G401 (cell line): ENCODE measurements at places on chromosomes 5 and 9. TPM values are rescaled to one million over a fixed set of nuclear protein-coding genes. Genes with fewer than 3 reads are reported as not detected.

DNA sequence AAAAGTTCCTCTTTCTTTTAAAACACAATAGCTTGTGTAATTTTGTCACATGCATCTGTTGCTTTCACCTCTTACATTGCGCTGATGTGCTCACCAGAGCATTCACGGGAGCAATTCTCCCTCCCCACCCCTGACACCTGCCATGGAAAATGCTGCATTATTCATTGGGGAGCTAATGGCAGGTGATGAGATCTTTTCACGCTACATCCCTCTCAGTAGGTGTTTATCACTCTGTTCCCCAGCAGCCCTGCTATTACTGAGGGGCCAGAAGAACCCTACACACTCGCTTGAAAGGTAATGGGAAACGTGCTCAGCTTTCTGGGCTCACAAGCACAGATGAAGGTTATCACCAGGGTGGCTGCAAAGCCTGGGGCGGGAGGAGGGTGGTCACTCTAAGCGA lies 398.0 kb downstream of the PSAT1 start:
- no peak for DNase-seq

- DNase-seq, result no peak
Measured at GRCh38 chr9:35681341-35682002, 7.7 kb downstream of the CA9 start.

SPEF2 gene
- 1.1 and 4.9 TPM in 2 replicates for total RNA-seq

ZNF169 gene
- 1.0 and 1.5 TPM in 2 replicates for total RNA-seq

IFNA6 gene
- not detected in 2 replicates for total RNA-seq

PAM gene
- 1.2 TPM in 1 of 2 replicates, not detected in the other for total RNA-seq

DNA sequence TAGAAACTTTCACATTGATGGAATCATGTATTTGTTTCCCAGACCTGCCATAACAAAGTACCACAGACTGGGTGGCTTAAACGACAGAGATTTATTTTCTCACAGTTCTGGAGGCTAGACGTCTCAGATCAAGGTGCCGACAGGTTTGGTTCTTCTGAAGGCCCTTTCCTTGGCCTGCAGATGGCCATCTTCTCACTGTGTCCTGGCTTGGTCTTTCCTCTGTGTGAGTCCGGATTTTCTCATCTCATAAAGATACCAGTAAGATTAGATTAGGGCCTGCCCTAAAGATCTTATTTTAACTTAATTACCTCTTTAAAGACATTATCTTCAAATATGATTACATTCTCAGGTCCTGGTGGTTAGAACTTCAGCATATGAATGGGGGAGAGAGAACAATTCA lies 5.8 kb downstream of the USP20 start:
- DNase-seq, result peak; percentile 67

- DNase-seq, result peak; percentile 20
Measured at GRCh38 chr5:15499528-15500324, at the start of gene FBXL7. FBXL7 (plus strand) TSS chr5:15500180.

DNA sequence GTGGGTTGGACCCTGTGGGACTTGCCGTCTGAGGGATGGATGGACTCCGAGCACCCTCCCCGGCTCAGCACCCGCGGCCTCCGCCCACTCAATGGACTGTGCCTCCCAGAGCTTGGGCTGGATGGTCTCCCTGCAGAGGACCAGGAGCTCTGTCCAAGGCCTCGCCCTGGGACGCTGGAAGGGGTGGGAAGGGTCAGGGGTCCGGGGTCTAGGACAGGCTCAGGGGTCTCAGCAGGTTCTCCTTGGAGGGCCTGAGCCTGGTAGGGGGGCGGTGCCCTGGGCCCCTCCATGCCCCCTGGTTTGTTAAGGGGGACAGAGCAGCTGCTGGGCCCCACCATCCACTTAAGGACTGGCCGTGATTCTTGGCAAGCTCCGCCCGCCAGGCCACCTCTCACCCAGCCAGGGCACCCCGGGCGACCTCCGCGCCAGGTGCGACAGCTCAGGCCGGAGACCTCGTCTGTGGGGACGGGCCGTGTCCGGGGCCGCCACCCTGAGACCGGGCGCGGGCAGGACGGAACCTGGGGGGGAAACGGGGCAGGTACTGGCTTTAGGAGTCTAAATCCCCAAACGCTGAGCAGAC lies 29.2 kb downstream of the EXOC3 start:
- DNase-seq, result peak; percentile 6

DNA sequence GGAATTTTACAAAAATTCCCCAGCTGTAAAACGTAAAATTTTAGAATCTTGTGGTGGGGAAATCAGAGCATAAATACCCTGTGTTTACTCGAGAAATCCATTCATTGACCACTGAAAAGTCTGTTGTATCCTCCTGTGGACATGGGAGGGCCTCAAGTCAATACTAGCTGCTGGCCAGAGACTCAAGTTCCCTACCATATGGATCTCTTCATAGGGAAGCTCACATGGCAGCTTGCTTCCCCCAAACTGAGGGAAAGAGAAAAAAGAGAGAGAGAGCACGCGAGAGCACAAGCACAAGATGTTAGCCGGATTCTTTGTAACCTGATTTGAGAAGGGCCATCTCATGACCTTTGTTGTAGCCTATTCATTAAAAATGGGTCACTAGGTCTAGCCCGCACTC lies 591.9 kb downstream of the LRRC70 start:
- DNase-seq, result no peak

DNA sequence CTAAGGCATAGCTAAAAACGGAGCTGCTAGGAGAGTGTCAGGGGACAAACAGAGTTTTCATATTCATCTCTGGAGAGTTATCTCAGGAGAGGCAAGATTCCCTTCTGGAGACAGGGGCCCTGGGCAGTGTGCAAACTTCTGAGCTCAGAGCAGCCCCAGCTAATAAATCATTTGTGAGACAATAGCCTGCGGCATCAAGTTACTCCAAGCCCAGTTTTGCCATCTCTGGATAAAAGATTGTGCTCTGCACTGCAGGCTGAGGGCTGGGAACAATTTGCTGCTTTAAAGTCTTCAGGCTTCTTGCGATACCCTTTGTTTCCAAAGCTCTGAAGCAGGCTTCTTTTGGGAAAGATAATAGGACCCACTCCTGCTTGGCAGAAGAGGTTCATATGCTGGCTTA lies 164.3 kb upstream of the BRINP1 start:
- DNase-seq, result no peak

IL33 gene
- not detected in 2 replicates for total RNA-seq

- no peak for DNase-seq
Measured at GRCh38 chr5:97127727-97128126, 14.7 kb downstream of the LIX1 start.

ADAMTS12 gene
- not detected in 2 replicates for total RNA-seq

DNA sequence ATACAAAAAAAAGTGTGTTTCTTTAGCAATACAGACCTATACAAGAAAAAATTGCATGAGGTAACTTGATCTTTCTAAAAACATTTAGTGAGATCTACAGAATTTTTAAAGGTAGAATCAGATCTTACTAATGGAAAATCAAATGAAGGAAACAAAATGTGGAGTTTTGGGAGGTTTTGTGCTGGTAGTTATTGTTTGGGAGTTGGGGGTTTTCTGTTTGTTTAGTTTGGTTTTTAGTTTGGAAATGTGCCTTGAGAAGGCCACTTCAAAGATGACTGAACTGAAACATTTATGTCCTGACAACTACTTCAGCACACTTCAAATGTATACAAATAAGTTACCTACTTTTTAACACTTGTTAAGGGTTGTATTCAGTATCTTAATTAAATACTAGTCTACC lies 280.1 kb downstream of the NR2F1-AS1 start:
- no peak for DNase-seq

CAVIN4 gene
- 0.49 and 0.68 TPM in 2 replicates for total RNA-seq

DNA sequence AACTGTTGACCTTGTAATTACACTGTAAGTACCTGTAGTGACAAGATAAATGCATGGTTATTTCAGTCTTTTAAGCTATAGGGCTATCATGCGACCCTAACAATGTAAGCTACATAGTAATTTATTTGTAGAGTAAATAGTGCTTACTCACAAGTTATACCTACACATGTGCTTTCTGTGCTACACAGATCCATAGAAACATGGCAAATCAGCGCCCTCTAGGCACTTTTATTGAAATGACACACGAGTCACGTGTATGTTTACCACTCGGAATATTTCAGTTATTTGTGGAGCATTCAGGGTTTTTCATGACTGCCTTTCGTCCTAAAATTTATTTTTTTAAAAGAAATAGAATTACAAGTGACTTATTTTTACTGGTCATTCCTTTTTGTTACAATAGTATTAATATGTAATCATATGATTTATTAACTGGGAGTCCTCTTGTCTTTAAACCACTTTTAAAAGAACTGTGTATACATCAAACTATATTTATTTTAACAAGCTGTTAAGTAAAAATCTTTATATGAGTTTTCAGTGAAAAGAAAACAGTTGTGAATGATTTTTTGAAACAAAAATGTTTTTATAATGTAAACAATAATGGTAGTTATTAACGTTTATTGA lies 1242.3 kb upstream of the WWC1 start:
- DNase-seq, result peak; percentile 64

NEUROG1 gene
- total RNA-seq, result not detected in 2 replicates

STPG3 gene
- total RNA-seq, result not detected in 2 replicates

DNA sequence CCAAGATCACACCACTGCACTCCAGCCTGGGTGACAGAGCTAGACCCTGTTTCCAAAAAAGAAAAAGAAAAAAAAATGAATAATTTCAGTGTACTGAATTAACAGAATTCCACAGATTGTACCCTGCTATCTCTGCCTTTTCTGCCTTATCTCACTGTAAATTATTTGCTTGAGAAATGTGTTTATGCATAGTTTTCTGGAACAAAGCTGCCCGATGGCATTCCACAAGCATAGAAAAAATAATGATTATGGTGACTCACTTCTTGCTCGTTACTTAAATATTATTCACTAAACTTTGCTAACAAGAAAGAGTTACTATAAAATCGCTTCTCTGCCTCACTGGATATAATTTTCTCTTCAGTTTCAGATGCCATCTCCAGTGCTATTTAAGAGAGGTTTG lies 88.7 kb upstream of the FAM169A start:
- no peak for DNase-seq

DNA sequence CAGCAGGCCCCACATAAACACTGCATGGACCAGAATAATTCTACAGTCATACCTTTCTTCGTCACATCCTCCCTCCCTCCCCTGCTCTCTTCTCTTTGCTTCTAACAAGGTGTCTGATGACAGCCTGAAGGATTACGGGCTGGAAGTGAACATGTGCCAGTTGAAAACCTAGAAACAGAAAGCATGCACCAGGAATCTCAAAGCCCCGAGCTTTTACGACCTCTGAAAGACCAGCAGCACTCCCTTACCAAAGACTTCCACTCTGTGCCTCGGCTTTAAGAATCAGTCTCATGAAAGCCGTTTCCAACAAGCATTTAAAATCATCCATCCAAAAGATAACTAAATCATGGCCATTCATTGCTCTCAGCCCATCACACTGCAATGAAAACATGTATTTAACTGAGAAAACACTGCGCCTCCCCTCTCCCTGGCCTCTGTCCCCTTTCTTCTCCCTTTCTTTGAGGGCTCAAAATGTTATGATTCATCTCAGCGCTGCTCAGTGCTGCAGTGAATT lies 21.3 kb downstream of the MSX2 start:
- DNase-seq, result no peak

GRCh38 chr9:84716217-84716616 lies 46.7 kb downstream of the NTRK2 start:
- DNase-seq, result no peak

DNA sequence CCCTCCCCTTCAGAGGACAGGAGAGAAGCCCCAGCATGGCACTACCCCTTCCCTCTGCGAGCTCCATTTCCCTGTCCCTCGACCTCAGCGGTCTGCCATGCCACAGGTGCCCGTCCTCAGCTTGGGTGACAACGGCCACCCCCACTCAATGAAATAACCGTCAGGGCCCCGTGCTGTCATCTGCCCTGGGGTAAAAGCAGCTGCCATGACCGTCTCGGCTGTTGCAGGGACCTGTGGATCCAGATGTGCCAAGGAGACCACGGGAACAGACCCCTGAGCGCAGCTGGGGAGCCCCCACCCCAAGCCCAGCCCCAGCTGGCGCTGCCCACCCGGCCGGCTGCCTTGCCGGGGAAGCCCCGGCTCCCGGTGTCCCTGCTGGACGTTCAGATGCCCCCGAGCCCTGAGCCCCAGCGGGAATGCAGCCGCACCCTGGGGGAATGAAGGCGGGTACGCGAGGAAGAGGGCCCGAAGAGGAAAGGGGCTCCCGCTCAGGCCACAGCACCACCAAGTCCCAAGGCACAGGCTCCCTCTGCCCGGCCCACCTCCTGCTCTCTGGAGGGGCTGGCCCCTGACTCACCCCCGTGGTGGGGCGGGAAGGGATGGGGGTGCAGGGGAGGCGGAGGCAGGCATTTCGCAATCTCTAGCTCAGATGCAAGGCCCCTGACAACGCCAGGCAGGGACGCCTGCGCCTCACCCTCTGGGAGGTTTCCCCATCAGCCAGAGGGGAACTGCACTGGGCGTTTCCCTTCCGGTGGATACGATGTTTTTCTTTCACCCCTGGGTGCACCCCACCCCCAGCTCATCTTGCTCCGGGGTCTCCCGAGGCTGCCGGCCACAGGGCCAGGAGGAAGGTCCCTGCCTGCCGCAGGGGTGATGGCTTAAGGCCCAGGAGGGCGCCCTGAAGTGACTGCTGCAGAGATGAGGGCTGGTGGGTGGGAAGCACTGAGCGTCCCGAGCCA lies 49.2 kb downstream of the NACC2 start:
- DNase-seq, result no peak

DNA sequence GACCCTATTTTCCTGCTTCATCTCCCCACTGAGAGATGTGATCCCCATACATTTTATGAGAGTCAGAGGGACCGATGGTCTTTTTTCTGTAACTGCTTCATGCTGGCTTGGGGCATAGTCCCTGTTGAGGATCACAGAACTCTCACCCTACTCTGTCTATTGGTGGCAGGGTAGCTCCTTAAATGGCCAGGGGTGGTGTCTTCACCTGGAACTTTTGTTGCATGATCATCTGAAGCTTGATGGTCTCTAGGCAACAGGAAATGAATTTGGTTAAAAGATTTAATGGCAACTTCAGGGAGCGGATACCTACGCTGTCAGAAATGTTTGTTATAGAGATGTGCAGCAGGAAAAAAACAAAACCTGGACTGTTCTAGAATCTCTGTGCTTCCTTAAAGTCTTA lies 87.0 kb upstream of the GLIS3 start:
- DNase-seq, result no peak

- DNase-seq, result no peak
Measured at GRCh38 chr9:16180546-16180945, 627.7 kb downstream of the CCDC171 start.

- DNase-seq, result no peak
Measured at GRCh38 chr9:88391236-88391635, 3.0 kb downstream of the SPIN1 start.

DNA sequence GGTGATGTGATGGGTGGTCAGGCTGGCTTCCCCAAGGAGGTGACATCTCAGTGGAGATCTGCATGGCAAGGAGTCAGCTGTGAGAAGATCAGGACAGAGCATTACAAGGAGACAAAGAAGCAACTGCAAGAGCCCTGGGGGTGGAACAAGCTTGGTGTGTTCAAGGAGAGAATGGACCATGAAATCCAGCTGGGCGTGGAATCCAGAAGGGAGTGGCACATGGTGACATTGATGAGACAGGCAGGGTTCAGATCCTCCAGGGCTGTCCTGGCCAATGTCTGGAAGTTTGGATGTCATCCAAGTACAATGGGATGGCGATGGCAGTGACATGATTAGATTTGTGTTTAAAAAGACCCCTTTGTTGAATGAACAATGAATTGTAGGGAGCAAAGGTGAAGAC lies 175.6 kb downstream of the MACROH2A1 start:
- DNase-seq, result no peak

SPINK4 gene
- total RNA-seq, result not detected in 2 replicates
